ENCODE measurements at places on chromosomes 3 and 15.

- no peak for DNase-seq
Measured at GRCh38 chr3:64163019-64163754, 62.1 kb downstream of the PRICKLE2 start.

- no peak for DNase-seq
Measured at GRCh38 chr3:143585720-143586456, 262.4 kb downstream of the SLC9A9 start.

DNA sequence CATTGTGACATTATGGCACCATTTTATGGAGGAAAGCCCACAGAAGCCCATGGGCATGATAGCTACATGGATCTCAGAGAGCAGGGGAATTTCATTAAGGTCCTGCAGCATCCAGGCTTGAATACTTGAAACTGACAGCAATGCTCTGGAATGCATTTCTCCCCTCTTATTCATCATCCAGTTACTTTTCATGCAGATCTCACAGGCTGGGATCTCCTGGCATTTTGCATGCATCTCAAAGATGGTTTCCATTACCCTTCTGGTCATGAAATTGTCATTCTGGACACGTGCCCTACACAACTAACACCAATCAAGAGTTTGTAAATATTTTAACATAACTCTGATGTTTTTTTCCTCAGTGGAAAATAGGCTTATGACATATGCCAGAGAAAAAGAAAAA is 32.4 kb downstream of the VGLL3 start:
- DNase-seq: peak; percentile 67

- no peak for DNase-seq
Measured at GRCh38 chr15:58876306-58877106, 57.0 kb downstream of the SLTM start.

- no peak for DNase-seq
Measured at GRCh38 chr15:92161039-92161670, 232.5 kb upstream of the ST8SIA2 start.

- no peak for DNase-seq
Measured at GRCh38 chr3:112564940-112565305, 3.1 kb downstream of the SLC35A5 start.

DNA sequence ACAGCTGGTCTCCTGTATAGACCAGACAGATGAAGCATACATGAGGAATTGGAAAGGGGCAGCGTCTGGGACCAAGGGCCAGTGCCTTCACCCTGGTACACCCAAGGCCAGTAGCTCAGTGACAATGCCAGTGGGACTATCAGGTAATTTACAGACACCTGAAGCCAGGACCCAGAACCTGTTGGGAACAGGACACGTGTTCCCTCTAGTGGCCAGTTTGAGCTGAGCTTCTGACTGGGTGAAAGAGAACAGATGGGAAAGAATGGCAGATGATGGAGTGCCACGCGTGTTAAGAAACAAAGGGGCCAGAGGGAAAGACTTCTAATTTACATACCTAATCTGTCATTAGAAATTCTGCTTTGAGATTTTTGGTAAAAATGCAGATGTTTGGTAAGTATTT is 5.1 kb upstream of the SLC25A38 start:
- no peak for DNase-seq

- no peak for DNase-seq
Measured at GRCh38 chr3:159904455-159904854, 84.2 kb upstream of the IL12A start.

- DNase-seq: peak; percentile 39
Measured at GRCh38 chr3:132549890-132550578, 47.0 kb upstream of the ACKR4 start.

- DNase-seq: no peak
Measured at GRCh38 chr3:59882746-59883145, 832.9 kb upstream of the CFAP20DC start.

DNA sequence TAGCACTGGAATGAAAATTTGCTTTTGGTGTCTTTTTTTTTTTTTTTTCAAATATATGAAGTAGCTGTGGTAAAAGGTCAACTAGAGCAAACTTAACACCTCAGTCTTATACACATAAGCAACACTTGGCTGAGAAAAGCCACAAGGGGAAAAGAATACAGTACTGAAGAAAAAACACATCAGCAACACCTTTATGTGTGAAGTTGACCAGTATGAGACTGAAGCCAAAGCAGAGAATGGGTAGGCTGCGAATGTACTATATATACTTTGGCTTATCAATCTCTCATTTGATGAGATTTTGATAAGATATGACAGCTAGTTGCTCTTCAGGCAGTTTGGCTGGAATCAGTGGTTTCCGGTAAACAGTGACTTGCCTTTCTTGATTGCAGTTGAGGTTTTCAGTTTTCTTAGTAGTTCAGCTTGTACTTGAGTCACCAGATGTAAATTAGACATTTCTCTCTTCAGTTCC is 22.0 kb upstream of the ZCWPW2 start:
- no peak for DNase-seq

DNA sequence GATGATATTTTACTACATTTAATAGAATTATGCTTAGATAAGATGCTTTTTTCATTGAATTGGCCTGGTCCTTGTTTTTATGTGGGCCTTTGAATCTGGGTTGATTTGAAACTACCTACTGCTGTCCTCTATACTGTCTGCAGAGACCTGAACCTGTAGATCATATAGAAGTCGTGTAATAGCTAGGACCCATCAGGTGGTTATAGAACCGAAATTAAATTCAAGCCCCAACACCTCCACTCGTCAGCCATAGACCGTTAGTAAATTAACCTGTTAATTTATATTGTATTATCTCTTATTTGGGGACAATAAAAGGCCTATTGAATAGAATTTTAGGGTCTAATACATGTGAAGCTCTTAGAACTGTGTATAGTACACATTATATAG is 108.4 kb downstream of the MBNL1 start:
- DNase-seq: no peak

DNA sequence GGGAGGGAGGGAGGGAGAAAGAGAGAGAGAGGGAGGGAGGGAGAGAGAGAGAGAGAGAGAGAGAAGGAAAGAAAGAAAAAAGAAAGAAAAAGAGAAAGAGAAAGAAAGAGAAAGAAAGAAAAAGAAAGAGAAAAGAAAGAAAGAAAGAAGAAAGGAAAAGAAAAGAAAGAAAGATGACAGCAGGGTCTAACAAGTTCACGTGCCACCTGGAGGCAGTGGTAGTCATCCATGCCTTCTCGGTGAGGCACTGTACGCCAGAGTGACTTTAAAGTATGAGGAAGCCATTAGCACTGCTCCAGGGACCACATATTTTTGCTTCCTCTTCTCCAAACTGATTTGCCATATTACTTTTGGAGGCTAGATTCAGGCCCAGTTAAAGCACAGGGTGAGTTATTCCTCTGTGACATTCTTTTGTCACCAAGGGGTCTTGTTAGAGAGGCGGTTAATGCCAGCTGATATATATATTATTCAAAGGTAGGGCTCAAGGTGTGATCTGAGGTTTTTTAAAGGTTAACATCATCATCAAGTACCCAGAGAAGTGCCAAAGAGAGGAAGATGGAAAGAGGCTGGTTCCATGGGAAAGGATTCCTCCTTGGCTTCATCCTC is at the start of gene HTR3D:
TSS of gene HTR3D (plus strand) at position 556 of the 606 bp plus-strand sequence. CDS start at position 556, 0 bp downstream.
- no peak for DNase-seq

- no peak for DNase-seq
Measured at GRCh38 chr15:70538278-70538677, 225.1 kb downstream of the UACA start.

- no peak for DNase-seq
Measured at GRCh38 chr15:62881056-62881455, 161.5 kb upstream of the TPM1 start.

DNA sequence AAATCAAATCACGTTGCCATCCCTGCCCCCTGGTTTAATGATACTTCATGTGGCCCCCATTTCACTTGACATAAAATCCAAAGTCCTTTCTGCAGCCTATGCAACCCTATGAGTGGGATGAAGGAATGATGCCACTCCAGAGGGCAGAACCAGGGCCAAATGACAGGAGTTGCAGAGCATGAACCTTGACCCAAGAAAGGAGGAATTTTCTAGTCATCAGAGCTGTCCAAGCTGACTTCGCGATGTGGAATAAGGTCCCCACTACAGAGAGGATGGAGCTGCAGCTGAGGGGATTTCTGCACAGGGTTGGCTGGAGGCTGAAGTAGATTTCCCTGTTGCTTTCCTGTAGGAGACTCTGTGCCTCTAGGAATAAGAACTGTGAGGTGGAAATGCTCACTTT is 15.8 kb upstream of the EPHB3 start:
- DNase-seq: no peak

DNA sequence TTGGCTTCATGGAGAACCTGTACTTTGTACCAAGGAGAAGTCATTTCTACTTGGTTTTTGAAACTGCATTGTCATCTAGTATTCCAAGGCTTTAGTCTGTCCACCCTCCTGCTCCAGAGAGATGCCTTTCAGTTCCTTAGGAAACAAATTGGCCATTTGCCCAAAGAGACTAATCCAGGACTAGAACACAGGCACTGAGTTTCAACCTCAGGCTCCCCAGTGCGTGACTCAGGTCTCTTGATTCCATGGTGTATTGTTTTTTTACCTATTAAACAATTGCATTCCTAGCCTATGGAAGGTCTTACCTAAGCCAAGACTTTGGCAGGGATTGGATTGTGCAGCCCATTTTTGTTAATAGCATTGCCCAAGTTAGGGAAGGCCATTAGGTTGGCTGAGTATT is 214.8 kb upstream of the CTDSPL start:
- no peak for DNase-seq

DNA sequence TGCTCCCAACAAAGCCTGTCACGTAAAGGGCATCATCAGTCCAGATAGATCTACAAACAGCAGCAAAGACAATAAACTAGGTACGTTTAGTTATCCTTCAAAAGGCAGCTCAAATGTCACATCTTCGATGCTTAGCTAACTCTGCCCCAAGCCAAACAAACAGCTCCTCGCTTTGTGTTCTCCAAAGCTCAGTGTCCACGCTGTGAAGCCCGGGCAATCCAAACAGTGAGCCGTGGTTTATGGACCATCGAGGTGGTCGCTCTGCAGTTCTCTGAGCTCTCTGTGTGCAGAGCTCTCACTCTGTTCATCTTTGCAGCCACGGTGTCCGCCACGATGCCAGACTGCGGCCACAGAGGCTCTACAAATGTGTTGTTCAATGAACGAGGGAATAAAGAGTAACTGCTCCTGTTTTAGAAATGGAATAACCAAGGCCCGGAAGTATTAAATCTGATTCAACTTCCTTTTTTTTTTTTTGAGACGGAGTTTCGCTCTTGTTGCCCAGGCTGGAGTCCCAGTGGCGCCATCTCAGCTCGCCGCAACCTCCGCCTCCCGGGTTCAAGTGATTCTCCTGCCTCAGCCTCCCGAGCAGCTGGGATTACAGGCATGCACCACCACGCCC is 117.2 kb upstream of the FAM174B start:
- DNase-seq: no peak

DNA sequence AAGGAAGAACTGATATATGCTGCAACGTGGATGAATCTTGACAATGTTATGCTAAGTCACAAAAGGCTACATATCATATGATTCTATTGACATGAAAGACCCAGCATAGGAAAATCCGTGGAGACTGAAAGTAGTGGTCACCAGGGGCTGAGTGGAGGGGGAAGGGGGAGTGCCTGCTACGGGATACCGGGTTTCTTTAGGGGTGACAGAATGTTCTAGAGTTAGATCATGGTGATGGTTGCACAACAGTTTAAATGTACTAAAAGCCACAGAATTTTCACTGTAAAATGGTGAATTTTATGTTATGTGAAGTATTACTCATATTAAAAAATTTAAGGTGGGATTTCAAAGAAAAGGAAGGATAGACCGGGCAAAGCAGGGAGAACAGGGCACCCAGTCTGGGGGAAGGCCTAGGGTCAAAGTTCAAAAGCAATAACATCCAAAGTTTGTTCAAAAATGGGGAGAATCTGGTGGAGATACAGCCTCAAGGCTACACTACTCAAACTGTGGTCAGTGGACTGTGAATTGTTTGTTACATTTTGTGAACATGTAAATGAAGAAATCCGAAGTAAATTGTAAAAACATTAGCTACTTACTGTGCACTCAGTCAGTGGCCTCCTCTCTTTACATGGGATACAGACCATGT is 74.2 kb upstream of the FNDC3B start:
- no peak for DNase-seq

GRCh38 chr3:34260271-34261000 is 462.0 kb downstream of the PDCD6IP start:
- peak; percentile 7 for DNase-seq
